Stimulated activated CD8-positive, alpha-beta memory T cell treated with anti-CD3 and anti-CD28 coated beads, Interleukin-2, amount 100 ng/mL, for 1 hour (primary cell): ENCODE measurements at places on chromosomes 4 and X.

- no peak for DNase-seq
Observed at GRCh38 chr4:26447378-26447777, 42.9 kb downstream of the CCKAR start.

DNA sequence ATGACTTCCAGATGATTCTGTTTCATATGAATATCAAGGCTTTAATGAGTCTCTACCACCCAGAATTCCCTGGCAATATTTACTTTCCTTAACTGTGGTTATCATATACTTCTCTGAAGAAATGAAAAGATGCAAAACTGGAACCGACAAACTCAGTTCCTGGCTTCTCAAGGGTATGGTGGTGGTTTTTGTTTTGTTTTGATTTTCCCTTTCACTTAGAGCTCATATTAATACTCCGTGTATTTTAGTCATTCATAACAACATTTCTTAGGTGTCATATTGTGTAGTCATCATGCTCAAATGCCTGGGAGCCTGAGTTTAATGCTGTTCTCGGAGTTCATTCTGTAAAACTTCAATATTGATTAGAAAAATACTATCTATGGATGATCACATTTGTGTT, 665 bp downstream of the TRPC5OS start:
- no peak for DNase-seq

GRCh38 chr4:158850800-158851644, 82.2 kb downstream of the FNIP2 start:
- DNase-seq, result no peak

- DNase-seq, result no peak
Observed at GRCh38 chr4:96343836-96344235, 503.9 kb downstream of the PDHA2 start.

DNA sequence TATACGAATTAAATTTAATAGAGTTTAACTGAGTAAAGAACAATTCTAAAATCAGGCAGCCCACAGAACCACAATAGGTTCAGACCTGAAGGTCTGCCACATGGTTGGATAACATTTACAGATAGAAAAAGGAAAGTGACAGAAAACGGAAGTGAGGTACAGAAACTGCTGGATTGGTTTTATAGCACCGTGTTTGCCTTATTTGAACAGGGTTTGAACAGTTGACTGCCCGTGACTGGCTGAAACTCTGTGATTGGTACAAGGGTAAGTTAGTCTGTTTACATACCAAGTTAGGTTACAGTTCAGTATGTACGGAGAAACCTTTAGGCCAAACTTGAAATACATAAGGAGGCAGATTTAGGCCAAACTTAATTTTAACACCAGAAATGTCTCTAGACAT, 64.1 kb upstream of the ATXN3L start:
- DNase-seq, result no peak
